ENCODE measurements at places on chromosomes 11 and 22.

DNA sequence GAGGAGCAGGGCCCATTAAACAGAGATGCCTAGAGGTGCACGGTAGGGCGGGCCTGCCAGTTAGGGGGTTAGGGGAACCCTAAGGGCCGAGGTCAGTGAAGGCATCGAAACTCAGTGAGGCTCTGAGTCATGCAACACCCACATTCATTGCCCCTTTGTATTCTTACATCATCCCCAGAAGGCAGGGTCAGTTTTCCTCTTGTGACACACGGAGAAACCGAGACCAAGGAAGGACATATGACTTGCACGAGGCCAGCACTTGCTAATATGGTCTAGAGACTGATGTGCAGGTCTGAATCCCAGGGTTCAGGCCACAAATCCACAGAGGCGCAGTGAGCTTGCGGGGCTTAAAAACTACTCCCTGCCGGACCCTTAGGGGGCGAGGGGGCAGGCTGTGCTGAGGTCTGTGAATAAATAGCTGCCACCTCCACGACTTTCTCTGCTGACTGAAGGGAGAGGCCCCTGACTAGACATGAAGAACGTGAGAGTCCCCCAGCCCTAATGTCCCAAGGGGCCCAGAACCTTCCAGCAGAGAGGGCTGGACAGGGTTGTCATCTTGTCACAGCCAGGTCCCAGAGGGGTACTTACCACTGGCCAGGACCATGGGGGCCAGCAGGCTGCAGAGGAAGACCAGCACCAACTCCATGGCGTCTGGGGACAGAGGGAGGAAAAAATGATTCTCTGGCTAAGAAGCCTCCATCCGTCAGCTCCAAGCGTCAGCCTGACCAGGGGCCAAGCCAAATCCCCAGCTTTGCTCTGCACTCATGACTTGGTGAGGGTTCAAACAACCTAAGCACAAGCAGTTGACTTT lies 17.8 kb upstream of the FXYD2 start:
- no peak for DNase-seq

DNA sequence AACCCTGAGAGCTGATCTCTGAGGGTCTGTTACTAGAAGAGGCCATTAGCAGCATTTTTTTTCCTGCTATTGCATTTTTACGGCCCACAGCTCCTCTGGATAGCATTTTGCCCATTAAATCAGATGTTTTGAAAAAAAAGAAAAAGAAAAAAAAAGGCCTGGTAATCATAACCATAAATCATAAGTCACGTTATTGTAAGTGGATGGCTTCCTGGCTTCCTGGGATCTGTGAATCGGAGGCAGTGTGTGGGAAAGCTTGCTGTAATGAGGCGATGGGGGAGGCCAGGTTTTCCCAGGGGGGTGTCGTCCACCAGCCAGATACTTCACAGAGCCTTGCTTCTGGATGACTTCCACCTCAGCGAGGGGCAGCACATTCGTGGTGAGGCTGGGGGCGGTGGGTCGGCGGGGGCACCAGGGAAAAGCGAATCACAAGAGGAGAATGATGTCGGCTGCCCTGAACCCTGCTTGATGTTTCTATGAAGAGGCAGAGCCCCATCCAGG lies 106.5 kb upstream of the SYT13 start:
- DNase-seq, result no peak

- peak; percentile 58 for DNase-seq
These were observed at the start of gene ENDOD1 for GRCh38 chr11:95089620-95090542. TSS of gene ENDOD1 (plus strand) at chr11:95089846. CDS start at chr11:95089928, 82 bp downstream.

DNA sequence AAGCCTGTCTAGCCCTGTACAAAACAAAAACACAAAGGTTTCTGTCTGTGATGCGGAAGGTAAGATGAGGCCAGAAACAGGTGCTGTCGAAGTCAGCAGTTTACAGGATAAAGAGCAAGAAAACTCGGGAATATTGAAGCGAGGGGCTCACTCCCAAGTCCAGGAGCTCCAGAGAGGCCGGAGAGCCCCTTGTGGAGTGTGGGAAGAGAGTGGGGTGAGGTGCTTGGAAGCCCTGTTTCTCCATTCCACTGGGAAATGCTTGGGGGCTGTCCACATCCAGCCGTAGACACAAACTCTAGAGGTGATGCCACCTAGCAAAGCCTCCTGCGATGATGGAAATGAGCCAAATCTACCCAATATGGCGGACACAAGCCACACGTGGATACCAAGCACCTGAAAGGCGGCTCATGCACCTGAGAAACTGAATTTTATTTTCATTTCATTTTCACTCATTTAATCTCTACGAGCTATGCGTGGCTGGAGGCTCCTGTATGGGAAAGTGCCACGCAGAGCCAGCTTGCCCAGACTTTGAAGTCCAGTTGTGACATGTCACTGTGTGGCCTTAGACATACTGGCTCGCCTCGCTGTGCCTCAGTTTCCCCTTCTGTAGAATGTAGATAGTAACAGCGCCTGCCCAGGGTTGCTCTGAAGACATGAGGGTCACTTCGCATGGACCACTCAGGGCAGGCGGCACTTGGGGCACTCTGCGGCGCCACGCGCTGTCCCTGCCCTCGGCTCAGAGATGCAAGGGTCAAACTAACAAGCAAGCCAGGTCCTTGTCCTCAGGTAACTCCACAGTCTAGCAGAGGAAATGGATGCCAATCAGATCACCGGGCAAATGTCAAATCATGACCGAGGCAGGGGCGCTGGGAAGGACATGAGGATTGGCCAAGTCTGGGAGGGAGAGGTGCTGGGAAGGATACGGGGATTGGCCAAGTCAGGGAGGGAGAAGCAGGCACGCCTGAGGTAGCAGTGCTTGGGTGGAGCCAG lies 684.7 kb downstream of the TBC1D22A start:
- no peak for DNase-seq

DNA sequence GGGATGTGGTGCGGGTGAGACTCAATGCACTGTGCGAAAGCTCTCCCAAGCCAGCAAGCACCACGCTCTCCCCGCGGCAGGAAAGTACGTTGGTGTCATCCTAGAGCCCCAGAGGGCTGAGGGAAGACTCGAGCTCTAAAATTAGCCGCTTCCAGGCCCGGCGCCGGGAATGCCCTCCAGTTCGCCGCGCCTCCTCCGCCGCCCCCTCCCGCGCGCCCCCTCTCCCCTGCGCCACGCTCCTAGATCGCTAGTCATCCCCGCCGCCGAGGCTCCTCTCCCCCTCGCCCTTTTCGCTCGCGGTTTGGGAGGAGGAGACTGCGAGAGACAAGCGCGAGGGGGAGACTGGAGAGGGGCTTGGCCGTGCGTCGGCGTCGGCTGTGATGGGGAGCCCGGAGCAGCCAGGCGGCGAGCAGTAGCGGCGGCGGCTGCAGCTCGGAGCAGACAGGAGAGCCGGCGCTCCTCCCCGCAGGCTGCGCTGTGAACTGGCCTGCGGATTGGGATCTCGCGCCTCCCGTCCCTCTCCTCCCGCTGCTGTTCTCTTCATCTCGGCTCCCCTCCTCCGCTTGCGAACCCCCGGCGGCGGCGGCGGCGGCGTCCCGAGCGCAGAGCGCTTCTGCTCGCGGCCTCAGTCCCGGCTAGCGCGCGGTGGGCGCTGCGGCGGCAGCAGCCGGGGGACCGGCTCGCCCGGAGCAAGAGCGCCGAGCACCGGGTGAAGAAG lies at the start of gene FAT3:
Gene FAT3, plus strand, starts transcription at position 412 of the 718 bp plus-strand sequence. CDS start 127,295 bp downstream, outside the sequence.
- DNase-seq, result peak; percentile 45

DNA sequence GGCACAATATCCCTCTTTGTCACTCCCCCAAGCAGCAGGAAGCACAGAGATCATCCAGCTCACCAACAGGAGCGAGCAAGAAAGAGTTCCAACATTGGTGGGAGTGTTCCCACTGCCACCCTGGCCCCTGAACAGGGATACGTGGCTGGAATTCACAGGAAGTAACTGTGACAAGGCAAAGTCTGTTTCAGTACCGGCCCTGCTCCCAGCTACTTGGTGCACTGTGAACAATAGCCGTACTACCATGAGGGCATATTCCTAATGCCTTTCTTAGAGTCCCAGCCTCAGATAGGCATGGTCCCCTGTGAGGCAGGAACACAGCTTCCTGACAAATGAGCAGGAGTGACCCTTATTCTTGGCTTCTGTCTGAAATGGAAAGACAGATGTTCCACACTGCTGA lies 1.8 kb upstream of the SLC37A2 start:
- no peak for DNase-seq

DNA sequence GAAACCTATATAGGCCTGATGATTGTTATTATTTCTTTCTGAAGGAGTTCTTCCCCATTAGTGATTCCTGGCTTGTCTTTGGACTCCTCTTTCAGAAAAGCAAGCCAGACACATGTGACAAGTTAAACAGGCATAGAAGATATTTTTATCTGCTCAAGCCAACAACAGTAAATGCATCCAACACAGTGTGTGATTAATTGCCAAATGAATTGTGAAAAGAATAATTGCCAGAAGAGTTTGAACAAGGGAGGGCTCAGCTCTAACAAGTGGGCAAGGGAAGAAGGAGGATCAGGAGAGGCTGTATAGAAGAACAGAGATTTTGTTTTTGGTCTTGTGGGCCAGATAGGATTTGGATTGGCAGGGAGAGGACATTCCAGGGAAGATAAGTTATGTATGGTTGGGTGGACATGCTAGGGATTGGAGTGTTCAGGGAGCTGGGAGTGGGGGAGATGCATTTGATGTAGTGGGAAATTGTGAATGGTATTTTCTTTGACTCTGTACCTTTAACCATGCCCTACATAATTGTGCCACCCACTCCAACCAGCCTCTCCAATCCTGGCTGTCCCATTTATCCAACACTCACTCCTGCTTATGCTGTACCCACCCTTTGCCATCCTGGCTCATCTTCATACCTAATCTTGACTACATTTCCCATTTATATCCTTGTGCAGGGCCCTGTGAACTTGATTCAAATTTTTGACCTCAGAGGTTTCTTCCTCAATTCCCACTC lies 172.8 kb downstream of the RRAS2 start:
- no peak for DNase-seq

GRCh38 chr11:8759634-8760033 lies 77.0 kb downstream of the RPL27A start:
- peak; percentile 2 for DNase-seq

DNA sequence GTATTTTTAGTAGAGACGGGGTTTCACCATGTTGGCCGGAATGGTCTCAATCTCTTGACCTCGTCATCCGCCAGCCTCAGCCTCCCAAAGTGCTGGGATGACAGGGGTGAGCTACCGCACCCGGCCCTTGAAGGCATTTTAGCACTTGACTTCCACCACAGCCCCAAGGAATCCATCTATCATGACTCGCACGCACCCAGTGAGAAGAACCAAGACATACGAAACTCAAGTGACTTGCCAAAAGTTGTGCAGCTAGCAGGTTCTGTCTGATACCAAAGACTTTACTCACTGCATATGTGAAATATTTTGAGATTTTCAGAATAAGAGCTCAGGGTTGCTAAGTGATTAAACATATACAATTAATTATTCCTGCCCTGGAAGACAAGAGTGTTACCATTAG lies 21.0 kb downstream of the FLI1 start:
- DNase-seq, result no peak

DNA sequence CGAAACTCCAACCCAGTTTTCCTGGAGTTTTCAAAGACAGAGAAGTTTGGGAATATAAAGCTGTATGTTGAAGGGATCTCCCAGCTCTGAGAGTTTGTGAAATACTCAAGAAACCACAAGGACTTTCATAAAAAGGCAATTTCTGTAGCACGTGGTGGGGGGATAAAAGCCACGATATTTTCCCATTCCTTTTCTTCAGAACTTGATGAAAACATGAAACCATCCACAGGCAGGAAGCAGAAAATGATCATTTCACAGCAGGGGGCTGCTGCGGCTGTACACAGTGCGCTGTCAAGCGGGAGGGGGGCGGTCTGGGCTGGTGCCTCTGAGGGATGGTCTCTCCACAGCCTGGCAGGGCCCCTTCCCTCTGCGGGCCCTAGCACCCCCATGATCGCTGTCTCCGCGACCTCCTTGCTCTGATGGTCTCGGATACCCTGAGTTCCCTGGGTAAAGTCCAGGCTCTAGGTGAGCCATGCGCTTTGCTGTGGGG lies 423.2 kb downstream of the MN1 start:
- DNase-seq, result no peak

DNA sequence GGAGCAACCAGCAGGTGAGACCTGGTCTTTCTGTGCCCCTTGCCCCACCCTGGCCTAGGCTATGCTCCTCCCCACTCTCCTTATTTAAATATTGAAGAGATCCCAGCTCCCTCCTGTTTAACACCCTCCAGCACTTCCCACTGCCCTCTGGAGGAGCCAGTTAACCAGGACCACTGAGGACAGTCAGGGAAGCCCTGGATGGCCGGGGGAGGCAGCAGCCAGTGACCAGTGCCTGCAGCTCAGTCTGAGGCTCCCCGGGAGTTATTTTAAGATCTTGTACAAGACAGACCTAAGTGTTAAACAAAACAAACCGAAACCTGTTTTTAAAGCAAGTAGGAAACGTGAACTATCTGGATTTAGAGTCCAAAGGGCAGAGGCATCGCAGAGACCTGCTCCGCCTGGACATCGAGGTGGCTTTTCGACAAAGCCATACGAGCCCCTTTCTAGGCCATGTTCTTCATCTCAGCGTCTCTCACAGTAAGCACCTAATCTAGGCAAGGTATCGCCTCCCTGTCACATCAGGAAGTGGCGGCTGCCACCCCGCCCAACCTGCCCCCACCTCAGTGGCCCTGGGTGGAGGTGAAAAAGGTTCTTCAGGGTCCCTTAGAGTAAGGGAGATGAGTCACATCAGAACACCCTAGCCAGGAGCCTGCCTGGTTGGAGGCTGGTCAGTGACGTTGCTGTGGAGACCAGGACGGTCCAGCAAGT lies 35.2 kb downstream of the TRMU start:
- no peak for DNase-seq

DNA sequence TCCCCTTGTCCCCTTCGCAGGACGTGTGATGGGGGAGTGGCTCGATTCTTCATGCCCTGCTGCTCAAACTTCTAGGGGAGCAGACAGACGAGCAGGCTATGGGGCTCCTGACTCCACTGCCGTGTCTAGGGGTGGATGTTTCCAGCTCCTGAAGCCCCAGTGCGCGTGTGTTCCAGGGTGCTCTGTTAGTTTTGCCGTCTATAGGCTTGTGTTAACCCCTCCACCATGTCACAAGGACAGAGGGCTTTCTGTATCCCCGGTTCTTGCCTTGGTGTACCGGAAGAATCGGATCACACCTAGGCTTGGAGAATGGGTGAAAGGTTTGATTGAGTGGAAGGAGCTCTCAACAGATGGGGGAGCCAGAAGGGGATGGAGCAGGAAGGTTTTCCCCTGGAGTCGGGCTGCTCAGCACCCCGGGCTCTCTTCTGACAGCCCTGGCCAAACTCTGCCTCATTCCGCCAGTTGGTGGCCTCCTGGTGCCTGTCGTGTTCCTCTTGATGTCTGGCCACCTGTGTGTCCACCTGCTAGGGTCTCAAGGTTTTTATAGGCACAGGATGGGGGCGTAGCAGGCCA lies 810.7 kb downstream of the BRD1 start:
- no peak for DNase-seq

Data from NCI-H446 treated with DMSO at 0.1 percent for 48 hours (cell line).